ENCODE measurements at places on chromosomes 7 and 10.

DNA sequence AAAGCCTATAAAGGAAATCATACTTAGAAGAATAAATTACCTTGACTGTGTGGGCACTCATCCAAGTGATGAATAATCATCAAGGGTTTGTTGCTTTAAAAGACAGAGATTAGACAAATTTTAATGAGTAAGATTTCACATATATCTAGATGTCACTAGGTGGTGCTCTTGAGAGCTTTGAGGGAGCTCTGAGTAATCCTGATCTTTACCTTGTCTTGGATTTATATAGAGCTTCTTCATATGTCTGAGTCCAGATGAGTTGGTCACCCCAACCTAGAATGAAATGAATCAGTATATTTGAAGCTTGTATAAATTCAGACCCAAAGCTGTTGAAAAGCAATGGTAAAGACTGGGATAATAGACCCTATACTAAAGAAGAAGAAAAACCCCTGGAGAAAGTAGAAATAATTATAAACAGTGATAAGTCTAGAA lies 3.7 kb downstream of the AGR2 start:
- peak; percentile 52 for DNase-seq

DNA sequence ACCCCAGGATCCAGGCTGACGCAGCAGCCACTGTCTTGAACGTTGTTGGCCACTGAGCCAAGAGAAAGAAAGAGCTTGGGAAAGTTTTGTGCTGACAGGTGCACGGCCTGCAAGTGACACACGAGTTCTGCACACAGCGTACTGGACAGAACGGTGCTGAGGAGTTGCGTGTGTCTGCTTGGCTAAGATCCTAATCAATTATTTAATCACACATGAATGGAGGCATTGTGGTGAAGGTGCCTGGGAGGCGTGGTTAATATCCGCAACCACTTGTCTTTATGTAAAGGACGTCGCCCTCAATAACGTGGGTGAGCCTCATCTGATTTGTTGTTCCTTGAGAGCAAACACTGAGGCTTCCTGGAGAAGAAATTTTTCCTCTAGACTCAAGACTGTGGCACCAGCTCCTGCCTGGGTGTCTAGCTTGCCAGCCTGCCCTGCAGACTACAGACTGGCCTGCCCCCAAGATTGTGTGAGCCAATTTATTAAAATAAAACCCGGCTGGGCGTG lies 16.6 kb upstream of the GNA12 start:
- DNase-seq = no peak

GRCh38 chr7:117048882-117049281 lies 95.6 kb downstream of the ST7 start:
- DNase-seq = no peak

GRCh38 chr7:74483402-74484336 lies 30.0 kb downstream of the GTF2IRD1 start:
- no peak for DNase-seq

DNA sequence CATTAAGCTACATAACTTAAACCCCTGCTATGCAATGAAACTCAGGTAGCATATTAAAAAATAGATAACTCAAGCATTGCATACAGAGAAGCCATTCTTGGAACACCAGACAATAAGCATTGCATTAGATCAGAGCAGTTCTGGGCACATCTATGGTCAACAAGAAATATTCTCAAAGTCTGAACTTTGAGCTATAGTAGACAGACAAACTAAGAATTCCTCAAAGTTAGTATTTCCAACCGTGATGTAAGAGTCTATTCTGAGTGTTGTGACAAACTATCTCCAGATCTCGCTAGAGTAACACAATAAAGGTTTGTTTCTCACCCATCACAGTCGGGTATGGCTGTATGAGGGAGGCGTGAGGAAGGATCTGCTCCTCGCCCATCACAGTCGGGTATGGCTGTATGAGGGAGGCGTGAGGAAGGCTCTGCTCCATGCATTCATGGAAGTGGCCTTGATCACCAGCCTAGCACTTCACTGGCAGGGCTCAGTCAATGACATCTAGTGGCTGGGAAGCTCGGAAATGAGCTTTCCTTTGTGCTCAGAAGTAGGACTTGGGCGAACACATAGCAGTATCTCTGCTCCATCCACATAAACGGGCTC lies 61.6 kb upstream of the ANKRD1 start:
- no peak for DNase-seq

DNA sequence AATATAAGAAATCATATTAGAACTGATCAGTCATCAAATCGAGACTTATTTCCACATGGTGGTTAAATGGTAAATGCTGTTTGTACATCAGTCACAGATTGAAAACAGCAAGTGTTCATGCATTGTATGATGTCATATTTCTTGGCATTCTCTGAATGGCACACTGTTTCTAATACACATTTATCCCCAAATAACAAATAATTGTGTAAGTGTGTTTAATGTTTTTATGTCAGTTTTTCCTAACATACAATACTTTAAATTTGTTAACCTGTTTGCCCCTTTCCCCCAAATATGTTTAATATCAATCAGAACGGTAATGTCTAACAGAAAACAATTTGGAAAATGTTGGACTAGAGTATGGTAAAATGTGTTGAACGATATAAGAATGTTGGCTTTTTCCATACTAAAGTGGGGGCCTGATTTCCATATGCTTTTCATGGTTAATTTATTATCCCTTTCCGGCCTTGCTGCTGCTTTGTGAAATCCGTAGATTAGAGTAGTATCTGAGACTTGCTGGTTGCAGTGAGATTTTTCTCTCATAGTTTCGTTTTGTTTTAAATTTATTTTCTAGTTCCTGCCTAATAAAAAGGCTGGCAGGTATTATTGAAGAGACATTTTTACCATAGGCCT lies 23.7 kb downstream of the RAB18 start:
- peak; percentile 11 for DNase-seq

- DNase-seq = peak; percentile 9
Measured at GRCh38 chr10:6091630-6092029, 2.8 kb downstream of the RBM17 start.

- no peak for DNase-seq
Measured at GRCh38 chr7:55005241-55005851, 13.5 kb upstream of the EGFR start.

- no peak for DNase-seq
Measured at GRCh38 chr10:91311601-91312381, 91.3 kb downstream of the PCGF5 start.

DNA sequence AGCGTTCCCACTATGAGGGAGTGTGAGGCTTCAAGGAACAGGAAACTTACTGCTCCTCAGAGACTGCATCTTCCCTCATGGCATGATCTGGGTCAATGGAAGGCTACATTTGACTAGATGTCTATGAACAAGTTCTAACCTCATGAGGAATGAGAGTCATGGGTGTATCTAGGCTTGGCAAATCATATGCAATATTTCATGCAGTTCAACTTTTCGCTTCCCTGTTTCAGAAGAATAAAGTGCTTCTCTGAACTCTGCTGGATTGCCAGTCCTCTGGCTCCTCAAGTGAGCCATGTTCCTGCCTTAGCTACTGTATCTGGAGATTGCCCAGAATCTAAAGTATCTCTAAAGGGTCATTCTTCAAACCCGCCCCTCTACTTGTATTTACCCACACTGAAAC lies 54.3 kb upstream of the SEMA3A start:
- DNase-seq = no peak

GRCh38 chr7:127287133-127287532 lies 34.4 kb upstream of the GRM8 start:
- peak; percentile 9 for DNase-seq

DNA sequence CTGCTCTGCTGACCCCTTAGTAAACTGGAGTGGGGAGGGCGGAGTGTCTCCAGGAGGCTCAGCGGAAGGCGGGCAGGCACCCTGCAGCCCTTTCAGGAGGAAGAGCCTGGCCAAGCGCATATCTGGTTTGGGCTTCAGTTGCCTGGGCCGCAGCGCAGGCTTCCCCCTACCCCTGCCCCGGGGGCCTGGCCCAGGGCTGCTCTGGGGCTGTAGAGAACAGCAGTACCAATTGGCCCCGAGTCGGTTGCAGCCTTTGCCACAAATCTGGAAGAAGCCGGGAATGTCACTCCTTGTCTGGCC lies 28.1 kb upstream of the JAKMIP3 start:
- no peak for DNase-seq

- DNase-seq = peak; percentile 52
Measured at GRCh38 chr7:71131256-71132126, 453 bp upstream of the GALNT17 start.

DNA sequence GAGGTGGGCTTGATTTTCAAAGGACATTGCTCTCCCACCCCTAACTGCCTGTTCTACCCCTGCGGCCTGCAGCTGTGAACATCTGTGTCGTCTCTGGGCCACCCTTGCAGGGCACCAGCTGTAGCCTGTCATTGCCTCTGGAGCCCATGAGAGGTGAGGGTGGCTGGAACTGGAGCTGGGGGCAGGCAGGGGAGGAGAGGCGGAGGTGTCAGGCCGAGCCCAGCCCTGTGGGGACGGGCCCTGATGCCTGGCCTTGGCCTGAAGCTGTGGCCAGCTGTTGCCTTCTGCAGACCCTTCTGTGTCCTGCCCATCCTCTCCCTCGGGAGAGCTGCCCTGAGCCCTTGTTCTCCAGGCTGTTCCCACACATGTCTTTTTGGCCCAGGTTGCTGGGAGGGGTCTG lies 44.5 kb downstream of the PALD1 start:
- no peak for DNase-seq

DNA sequence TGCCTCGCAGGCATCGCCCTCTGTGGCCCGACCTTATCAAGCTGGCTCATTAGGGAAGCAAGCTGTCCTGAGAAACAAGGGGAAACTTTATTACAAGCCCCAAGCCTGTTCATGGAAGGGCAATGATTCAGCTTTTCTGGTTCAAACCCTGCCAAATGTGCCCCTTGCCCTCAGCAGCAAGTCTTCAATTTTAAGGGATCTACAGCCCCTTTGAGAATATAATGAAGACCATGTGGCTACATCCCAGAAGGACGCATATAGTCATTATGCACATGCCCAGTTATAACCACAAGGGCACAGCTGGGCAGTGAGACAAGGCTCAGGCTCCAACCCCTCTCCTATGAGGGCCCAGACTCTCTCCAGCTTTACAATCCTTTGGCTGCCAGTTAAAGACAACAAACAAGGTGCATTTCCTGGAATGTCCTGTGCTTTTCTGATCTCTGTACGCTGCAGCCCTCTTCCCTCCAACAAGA lies 56.7 kb downstream of the DDC start:
- DNase-seq = no peak

DNA sequence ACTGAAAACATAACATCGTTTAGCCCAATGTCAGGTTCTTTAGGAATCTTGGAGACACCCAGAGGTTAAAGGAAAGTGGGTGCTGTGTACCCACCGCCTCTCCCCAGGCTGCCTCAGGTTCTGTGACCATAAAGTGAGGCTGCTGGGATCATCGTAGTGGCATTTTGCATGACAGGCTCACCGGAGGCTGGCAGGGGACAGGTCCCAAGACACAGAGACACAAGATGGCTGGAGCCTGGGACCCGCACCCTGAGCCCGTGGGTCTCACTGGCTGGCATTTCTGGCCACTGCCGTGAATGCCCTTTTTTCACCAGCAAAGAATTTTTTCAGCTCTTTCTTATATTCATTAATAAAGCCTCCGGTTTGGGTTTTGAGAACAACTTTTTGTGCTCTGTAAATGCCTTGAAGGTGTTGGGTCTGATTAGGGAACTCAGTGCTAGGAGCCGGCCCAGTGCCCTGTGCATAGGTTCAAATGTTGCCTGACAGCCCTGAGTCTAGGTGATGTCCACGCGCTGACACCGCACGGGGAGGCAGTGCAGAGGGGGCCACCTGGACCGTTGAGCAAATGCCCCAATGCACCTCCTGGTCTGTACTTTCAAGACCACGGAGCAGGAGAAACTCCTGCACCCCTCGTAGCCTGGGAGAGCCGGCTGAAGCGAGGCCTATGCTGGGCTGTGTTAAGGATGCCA lies 130.0 kb downstream of the PAXIP1 start:
- DNase-seq = no peak

- DNase-seq = no peak
Measured at GRCh38 chr7:147774461-147774860, 816.1 kb upstream of the C7orf33 start.

DNA sequence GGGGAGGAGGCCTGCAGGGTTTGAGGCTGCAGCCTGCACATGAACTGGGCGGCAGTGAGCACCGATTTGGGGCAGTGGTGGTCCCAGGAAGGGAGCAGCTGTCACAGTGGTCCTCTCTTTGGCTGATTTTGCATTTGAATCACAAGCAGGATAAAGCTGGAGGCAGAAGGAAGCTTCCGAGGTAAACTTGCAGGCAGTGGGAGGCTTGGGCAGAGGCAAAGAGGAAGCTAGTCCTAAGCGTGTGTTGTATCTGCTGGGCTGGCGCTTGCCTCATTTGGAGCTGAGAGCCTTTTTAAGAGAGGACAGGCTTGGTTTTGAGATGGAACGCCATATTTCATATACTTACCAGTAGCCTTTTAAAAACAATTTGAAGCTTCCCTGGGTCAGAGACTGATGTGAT lies 177.2 kb upstream of the PODXL start:
- no peak for DNase-seq

- DNase-seq = peak; percentile 60
Measured at GRCh38 chr7:134420424-134421125, 38.3 kb downstream of the AKR1B1 start.

GRCh38 chr7:16926283-16926682 lies 44.5 kb upstream of the AGR3 start:
- DNase-seq = peak; percentile 19

- no peak for DNase-seq
Measured at GRCh38 chr7:84629216-84629615, 434.6 kb upstream of the SEMA3A start.

GRCh38 chr7:41696323-41696916 lies 6.5 kb downstream of the INHBA start:
- peak; percentile 92 for DNase-seq

DNA sequence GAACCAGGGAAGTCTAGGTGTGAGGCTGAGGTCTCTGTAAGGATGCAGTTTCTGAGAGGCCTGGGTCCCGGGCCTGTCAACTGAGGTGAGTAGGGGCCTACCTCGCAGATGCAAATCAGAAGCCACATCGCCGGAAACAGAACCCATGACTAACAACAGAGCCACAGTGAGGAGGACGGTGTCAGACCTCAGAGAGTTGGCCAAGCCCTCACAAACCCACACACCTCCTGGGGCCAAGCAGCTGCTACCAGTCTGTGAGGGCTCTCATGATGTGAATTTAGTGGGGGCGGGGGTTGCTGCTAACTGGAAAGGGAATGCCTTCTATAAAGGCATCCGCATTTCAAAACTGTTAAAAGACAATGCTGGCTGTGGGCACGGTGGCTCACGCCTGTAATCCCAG lies 103.0 kb downstream of the COBL start:
- DNase-seq = no peak

GRCh38 chr7:26858241-26858715 lies 6.1 kb downstream of the SKAP2 start:
- DNase-seq = no peak

- DNase-seq = no peak
Measured at GRCh38 chr10:22599636-22600228, 114.6 kb downstream of the PIP4K2A start.

DNA sequence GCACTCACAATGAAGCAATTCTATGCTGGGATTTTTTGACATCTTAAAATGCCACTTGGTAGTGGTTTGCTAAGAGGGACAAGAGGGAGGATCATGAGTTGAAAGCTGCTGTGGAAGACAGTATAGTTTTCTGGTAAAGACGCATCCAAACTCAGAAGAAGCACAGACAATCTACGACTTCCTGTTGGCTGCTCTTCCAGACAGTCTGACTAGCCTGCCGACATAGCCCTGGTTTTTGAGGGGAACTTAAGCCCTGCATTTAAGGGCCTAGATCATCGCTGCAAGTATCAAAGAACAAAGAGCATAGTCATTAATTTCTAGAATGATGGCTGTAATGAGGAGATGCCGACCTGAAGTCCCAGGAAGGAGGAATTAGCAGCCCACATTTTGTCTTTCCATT lies 99.9 kb upstream of the IKZF1 start:
- peak; percentile 14 for DNase-seq

Data from umbilical cord (tissue), 2 donors.